ENCODE measurements at places on chromosomes 5 and 9. TPM values are rescaled to one million over a fixed set of nuclear protein-coding genes. Genes with fewer than 3 reads are reported as not detected.

Gene INSL6
- not detected for total RNA-seq

Gene WDR31
- 3.9 TPM for total RNA-seq

Gene ADAMTS13
- total RNA-seq = 1.9 TPM

Gene HSPA9
- total RNA-seq = 192 TPM

Gene PCDHB14
- 9.4 TPM for total RNA-seq

Gene ADAMTS19
- 1.5 TPM for total RNA-seq

Gene ANKRD55
- not detected for total RNA-seq

Gene FGF1
- total RNA-seq = 2.0 TPM

Gene FST
- total RNA-seq = 6.1 TPM

Gene TAS2R1
- not detected for total RNA-seq

Gene PCDHA9
- 0.66 TPM for total RNA-seq

Gene GZMA
- not detected for total RNA-seq

Gene ITGA2
- 1.7 TPM for total RNA-seq

Gene BTNL3
- total RNA-seq = 0.36 TPM

Gene GDF9
- not detected for total RNA-seq

Gene MOB3B
- 8.6 TPM for total RNA-seq

Gene IL4
- not detected for total RNA-seq

Gene CD14
- total RNA-seq = 58.1 TPM

Gene OTP
- not detected for total RNA-seq

Gene ARSI
- total RNA-seq = 3.0 TPM

Gene SHLD3
- 3.6 TPM for total RNA-seq

Gene CCDC192
- not detected for total RNA-seq

Gene AKNA
- total RNA-seq = 18.5 TPM

Gene HMGCR
- total RNA-seq = 16.1 TPM

Gene ACOT12
- total RNA-seq = not detected

Gene ZNF658
- 8.2 TPM for total RNA-seq

Gene C9orf50
- total RNA-seq = not detected

Gene PDLIM4
- total RNA-seq = 133 TPM

Gene CMBL
- 10.0 TPM for total RNA-seq
